ENCODE measurements at places on chromosomes 6 and 20. TPM values are rescaled to one million over a fixed set of nuclear protein-coding genes. Genes with fewer than 3 reads are reported as not detected.

DNA sequence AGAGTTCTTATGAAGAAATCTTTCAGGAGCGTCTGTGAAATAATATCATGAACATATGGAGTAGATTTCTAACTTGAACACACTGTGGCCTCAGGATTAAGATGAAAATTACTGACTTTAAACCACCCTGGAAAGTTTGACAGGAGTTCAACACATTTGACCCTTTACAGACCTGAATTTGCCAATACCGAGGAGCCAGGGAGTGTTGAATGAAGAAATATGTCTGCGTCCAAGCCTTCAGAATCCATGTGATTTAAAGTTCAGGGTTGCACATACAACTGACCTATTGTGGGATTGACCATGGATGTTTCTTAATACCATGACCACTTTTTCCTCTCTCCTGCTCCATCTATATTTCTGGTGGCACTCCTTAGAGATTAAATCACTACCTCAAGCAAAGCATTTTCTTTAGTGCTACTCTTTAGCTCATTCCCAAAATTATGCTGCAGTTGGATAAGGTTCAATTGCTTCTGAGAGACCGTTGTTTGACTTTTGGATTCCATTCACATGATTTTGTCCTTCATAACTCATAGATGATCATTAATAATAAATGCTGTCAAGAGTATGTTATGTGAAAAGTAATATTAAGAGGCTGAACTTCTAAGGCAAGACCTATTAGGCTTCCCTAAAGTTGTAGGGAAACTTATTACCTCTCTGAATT lies 57.4 kb downstream of the PRL start:
- no peak for DNase-seq

- no peak for DNase-seq
Measured at GRCh38 chr6:68572975-68573374, 62.1 kb upstream of the ADGRB3 start.

DNA sequence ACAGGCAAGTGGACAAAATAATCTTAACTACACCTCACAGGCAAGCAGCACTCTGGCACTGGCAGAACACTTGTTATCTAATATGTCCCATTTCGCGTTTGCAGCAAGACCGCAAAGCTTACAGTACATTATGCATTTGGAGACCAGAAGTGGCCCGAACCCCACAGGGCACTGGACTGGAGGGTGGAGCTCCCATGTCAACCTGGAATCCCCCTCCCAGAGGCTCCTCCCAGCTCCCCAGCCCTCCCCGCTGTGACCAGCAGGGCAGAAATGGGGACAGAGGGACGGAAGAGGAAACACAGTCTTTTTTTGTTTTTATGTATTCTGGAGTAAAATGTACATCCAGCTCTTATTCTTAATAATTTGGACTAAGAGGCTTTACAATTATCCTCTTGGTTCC lies 263.7 kb downstream of the SMOC2 start:
- DNase-seq: no peak

DNA sequence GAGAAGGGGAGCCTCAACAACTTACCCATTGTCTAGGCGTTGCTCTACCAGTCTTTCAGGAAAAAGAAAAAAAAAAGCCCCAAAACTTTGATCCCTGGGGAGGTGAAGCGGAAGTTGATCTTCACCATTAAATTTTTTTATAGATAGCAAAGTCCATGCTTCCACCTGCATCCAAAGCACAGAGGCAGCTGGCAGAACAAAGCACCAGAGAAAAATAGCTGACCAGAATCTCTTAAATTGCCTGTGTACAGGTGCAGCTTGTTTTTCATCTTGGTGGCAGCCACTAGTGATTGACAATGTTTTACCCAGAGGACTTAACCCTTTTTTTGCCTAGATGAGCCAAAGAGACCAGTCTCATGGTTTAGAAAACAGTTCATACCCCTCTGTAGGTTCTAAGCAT lies 86.0 kb downstream of the MYB start:
- no peak for DNase-seq

DDO gene
- not detected for total RNA-seq

DNA sequence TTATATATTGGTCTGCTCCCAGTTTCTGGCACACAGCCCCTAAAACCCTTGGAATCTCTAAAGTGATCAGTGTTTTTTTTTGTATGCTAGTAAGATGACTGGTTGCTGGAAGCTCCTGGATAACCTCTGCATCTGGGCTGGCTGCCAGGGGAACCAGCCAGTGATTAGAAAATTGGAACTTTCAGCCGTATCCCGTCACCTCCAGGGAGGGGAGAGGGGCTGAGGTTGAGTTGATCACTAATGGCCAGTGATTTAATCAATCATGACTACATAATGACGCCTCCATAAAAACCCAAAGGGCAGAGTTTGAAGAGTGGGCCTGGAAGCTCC lies 48.0 kb upstream of the NOP56 start:
- no peak for DNase-seq

DNA sequence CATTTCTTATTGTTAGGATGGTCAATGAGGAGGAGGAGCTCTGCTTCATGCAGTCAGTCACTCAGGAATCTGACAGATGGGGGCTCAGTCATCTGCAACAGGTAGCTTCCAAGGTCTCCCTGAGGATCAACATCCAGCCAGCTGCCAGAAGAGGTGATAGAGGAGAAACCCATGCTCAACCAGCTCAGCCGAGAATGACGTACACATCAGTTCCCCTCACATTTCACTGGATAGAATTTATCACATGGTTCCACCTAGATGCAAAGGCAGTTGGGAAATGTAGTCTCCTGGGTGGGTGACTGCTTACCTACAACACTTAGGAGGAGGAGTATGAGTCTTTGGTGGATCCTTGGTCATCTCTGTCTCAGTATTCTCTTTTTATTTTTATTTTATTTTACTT lies 144.5 kb downstream of the CEBPB start:
- peak; percentile 70 for DNase-seq

GRCh38 chr6:38284802-38285394 lies 354.8 kb downstream of the BTBD9 start:
- DNase-seq: no peak

ADTRP gene
- total RNA-seq: not detected

ARFGEF3 gene
- total RNA-seq: not detected

DNA sequence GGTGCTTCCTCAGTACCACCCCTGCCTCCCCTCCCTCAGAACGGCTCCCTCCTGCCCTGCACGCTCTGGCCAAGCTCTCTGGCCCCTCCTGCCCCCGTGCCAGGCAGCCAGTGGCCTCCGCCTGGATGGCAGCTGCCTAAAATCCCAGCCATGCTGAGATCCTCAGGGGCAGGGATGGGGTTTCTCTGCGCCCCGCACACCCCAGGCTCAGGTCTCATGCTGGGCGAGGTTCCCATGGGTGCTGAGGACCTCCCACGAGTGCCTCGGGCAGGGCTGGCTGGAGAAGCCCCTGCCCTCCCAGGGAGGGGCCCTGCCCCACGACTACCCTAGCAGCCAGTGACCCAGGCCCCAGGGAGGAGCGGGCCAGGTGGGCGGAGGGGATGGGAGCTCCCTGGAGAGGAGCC lies 2.7 kb downstream of the PTK6 start:
- DNase-seq: no peak

DNA sequence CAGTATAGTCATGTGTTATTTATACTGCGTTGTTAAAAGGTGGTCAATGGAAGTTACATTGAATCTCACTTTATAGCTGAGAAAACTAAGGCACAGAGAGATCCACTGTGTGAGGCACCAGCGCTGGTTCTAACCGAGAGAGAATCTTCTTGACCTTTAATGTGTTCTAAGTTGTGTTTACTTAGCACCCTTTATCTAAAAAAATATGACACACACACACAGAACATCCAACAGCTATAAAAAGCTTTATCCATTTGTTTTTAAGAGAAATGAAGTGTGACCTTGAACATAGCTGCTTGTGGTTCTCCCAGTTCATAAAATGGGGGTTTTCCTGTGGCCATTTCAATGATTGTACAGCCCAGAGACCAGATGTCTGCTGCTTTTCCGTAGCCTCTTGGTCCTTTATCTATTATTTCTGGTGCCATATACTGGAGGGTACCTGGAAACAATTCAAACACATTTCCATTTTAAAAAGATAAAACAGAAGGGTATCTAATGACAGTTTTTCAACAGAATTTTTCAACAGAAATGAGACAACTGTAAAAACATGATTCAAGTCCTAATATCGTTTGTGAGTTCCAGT lies 54.8 kb upstream of the MAP7 start:
- no peak for DNase-seq

GRCh38 chr20:31707994-31708735 lies 14.5 kb downstream of the BCL2L1 start:
- DNase-seq: no peak

GRCh38 chr6:27605401-27606342 lies 132.8 kb upstream of the ZNF184 start:
- no peak for DNase-seq

- DNase-seq: no peak
Measured at GRCh38 chr6:35647400-35647799, 41.3 kb downstream of the FKBP5 start.

DNA sequence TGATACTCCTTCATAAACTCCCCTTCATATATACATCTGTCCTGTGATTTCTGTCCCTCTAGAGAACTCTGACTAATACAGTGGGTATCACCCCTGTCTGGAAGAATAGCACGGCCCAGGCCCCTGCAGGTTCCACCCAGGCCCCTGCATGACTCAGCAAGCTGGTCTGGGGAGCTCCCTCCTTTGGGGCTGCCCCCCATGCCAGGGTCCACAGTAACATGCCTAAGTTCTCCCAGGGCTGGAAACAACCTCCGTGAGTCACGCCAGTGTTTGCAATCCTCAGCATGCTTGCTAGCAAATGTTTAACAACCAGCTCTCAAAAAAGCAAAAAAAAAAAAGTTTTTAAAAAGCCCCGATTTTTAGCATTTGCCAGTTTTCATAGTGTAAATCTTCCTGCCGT lies 134.3 kb upstream of the CDH4 start:
- no peak for DNase-seq

GRCh38 chr6:85323435-85324040 lies 126.3 kb upstream of the NT5E start:
- peak; percentile 94 for DNase-seq

- DNase-seq: no peak
Measured at GRCh38 chr6:154450498-154450897, 60.0 kb downstream of the CNKSR3 start.

HCRTR2 gene
- total RNA-seq: not detected
